NCI-H1048 (cell line): ENCODE measurements at places on chromosomes 7 and 10.

- DNase-seq: no peak
These were observed 34.1 kb upstream of the NPFFR1 start for GRCh38 chr10:70317943-70318318.

- no peak for DNase-seq
These were observed 11.1 kb downstream of the PKD1L1 start for GRCh38 chr7:47937065-47937687.

- DNase-seq: no peak
These were observed 692 bp downstream of the CARD11 start for GRCh38 chr7:3042861-3043489.

- no peak for DNase-seq
These were observed 291.0 kb downstream of the GPR158 start for GRCh38 chr10:25465582-25466372.
